ENCODE measurements at places on chromosomes 13 and 19.

- DNase-seq, result peak; percentile 93
Measured at GRCh38 chr19:19404879-19405860, at the start of gene GATAD2A. Gene GATAD2A, plus strand, starts transcription at chr19:19405675. Its CDS starts 59,671 bp downstream, at chr19:19465346.

GRCh38 chr13:107742544-107742943 is 472.8 kb downstream of the LIG4 start:
- DNase-seq, result no peak

DNA sequence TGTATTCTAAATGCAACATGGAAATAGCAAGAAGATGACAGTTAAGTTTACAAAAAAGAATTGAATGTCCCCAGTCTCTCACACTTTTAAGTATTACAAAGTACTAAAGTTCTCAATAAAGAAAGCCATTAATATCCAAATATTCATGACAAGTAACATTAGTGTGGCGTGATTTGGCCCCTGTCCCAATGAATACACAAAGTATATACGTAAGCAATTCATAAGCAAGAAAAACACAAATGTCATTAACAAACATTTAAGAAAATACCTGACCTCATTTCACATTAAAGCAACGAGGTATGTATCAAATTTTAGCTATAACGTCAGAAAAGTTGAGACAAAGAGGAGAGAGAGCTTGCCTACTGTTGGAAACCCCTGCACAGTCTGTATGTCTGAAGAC is 241.9 kb upstream of the IRS2 start:
- no peak for DNase-seq

DNA sequence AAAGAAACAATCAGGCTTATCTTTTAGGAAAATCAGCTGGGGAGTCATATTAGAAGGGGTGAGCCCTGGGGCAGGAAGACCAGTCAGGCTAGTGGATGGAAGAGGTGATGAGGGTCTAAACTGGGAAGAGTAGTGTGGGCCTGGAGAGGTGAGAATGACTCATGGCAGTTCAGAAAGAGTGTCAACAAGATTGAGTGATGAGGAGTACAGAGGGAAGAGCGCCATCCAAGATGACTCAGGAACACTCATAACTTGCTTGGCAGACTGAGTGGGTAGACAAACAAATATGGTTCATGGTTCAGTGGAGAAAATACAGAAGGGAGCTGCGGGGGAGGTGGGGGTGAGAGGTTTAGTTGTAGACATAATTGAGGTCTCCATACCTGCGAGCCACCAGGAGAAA is 17.3 kb upstream of the CLDN10 start:
- DNase-seq, result no peak
